ENCODE measurements at places on chromosomes 2 and 18.
A peak's percentile ranks its signal among the peaks of the same experiment; 100 is the strongest.

DNA sequence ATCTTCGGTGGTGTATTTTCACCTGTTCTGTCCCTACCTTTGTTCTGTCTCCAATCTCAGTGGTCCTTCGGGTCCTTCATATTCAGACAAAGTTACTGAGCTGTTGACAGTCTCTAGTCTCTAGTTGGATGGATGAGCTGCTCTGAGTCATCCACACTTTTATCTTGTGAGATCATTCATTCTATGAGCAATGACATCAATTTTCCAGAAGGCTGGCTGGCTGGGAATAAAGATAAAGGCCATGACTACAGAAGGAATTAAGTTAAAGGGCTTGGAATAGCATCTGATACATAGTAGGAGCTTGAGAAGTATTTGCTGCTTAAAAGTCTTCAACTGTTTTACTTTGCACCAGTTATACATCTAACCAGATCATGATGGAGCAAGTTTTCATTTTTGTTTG, 43.1 kb upstream of the SLC39A10 start:
- DNase-seq = peak; percentile 21

DNA sequence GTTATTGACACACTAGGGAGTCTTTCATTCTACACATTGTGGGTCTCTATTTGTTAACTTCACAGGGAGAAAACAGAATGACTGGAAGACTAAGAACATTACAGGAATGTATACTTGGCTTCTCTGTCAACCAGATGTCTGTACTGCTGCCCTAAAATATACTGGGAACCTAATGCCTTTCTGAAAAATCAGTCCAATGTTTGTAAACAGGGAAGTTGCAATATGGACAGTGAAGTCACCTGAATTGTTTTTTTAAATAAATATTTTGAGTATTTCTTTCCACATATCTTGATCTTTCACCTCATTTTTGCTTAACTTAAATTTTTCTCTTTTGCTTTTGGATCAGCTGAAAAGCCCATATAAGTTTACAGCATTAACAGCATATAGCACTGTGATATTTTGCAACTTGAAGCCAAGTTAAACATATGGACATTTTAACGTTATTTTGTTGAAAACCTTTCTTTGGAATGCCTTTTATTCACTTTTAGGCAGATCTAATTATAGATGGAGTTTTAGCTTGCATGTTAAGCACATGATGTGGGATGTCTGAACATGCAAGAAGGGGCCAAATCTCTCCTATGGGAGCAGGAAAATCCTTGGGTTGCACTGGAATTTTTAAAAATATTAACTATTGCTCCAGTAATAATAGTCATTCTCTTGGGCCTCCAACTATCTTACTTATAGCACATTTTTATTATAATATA, 137.7 kb upstream of the TWIST2 start:
- no peak for DNase-seq

DNA sequence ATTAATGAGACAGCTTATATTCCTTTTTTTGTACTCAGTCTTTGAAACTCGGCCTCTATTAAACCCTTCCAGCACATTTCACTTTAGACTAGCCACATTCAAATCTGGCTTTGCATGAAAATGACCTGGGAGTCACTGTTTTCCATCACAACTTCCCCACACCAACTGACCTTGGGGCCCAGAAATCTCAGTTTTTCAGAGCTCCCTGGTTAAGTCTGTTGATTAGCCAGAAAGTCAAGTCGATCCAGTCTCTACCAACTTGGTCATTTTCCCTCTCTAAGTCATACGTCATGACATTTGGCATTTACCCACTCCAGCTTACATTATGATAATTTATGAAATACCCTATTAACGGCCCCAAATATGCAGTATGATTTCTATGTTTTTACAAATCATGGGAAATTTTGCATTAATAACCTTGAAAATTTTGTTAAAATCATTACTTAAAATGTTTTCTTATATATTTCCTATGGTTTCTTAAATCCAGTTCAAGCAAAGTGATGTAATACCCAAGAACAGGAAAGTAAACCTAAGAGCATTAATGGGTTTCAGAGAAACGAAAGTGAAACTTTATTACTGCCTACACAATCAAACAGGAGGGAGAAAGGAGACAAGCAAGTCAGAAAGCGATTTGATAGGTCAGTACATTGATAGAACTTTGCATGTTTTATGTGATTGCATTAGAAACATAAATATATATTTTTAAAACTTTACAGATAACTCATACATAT, 77.1 kb downstream of the SPATS2L start:
- peak; percentile 67 for DNase-seq

DNA sequence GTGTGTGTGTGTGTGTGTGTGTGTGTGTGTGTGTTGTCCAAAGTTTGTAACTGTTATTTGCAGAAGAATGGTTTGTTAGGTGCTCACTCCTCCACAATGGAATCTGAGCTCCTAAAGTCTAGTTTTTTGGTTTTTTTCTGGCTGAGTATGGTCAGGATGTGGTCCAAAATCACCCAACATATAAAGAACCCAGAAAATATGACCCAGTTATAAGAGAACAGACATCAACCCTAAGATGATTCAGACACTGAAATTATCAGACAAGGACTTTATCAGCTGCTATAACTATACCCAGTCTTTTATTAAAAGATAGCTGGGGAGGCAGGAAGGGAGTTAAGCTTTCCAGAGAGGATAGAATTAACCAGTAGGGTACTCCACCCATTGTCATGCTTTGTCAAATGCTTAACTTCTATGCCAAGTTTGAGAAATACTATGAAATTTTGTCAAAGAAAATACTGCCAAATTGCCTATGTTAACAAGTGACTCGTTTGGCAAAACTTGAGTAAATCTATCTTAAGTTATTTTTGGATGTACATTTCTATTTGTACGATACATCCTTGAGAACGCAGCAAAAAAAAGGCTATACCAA, 57.5 kb downstream of the TANK start:
- no peak for DNase-seq

- no peak for DNase-seq
Measured at GRCh38 chr2:161159456-161160225, 587 bp upstream of the TANK start.

DNA sequence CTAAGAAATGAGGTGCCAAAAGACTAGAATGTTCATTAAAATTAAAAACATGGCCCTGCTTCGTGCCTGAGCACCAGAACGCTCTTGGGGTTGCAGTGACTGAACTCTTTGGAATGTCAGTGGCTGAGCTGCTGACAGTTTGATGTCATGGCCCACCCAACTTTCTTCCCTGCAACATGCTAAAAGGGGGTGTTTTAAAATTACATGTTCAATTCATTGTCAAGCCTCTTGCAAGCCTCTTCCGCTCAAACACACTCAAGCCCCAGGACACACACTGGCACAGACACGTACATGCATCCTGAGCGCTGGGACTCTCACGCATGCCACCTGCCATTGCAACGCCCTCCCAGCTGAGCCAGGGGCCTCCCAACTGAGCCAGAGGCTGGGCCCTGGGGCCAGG, 12.6 kb downstream of the RUFY4 start:
- DNase-seq = no peak

DNA sequence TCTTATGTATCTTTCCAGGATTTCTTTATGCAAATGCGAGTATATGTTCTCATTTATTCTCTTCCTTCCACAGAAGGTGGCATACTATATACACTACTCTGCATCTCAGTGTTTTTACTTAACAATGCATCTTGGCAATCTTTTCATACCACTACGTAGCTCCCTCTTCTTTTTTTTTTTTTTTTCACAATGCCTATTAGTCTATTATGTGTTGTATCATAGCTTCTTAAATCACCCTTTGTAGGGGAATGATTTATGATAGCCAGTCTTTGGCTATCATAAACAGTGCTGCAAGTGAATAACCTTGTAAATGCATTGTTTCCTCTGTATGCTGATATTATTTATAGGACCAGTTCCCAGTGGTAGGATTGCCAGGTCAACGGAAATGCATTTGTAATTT, 204.2 kb downstream of the BABAM2 start:
- DNase-seq = no peak

- DNase-seq = no peak
Measured at GRCh38 chr2:239587841-239588240, 187.0 kb upstream of the HDAC4 start.

- no peak for DNase-seq
Measured at GRCh38 chr2:41907771-41908207, 140.0 kb upstream of the PKDCC start.

DNA sequence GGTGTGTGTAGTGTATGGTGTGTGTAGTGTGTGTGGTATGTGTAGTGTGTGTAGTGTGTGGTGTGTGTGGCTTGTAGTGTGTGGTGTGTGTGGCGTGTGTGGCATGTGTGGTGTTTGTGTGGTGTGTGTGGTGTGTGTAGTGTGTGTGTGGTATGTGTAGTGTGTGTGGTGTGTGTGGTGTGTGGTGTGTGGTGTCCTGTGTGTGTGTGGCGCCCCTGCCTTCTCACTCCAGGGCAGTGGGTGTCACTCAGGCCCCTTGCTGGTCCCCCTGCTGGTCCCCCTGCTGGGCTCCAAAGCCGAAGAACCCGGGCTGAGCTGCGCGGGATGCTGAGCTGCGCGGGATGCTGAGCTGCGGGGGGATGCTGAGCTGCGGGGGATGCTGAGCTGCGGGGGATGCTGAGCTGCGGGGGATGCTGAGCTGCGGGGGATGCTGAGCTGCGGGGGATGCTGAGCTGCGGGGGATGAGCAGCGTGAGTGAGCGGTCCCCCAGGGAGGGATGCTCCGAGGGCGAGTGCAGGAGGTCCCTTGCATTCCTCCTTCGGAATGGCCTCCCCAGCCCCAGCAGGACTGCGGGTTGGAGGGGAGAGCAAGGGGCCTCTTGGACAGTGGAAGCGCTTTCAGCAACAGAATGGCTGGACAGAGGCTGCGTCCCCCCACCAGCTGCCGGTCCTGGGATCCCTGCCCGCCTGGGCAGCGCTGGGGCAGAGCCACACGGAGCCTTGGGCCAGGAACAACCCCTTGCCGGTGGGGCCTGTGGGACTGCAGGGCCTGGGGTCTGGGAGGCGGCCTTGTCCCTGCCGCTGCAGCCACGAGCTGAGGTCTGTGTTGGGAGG, 3.4 kb upstream of the RTP5 start:
- no peak for DNase-seq

DNA sequence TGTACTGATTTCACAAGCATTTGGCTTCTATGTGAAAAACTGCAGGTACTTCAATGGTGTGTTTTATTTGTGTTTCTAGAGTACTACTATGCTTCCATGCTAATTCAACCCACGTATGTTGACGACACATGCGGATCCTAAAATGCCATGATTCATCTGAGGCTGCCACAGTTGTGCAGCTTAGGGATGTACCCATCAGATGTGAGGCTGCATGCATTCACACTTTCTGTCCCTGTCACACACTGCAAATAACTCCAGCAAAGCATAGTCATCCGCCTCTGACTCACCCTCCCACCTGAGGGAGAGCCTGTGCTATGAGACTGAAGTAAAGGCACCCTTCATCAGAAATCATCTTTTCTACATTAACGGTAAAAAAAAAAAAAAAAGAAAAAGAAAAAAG, 22.1 kb upstream of the SERTAD2 start:
- DNase-seq = peak; percentile 40

- DNase-seq = no peak
Measured at GRCh38 chr2:241984271-241984655, 114.7 kb downstream of the RTP5 start.

DNA sequence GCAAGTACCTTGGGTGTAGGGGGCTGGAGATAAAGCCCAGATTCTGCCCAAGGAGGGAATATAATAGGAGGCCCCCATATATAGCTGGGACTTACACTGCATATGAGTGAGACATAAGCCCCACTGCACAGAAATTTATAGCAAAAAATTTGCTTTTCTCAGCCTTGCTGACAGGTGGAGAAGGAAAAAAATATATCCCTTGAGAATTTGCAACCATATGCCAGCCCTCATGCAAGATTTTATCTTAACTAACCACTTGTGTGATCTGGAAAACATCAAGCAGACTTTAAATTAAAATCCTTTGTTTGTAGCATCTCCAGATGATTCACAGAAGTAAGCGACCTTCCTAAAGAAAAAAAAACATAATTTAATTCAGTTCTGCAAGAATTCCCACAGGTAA, 288.2 kb downstream of the BCL2 start:
- DNase-seq = no peak

GRCh38 chr2:240131296-240131695, 4.8 kb downstream of the COPS9 start:
- no peak for DNase-seq

GRCh38 chr2:33213648-33214047, 262.8 kb upstream of the RASGRP3 start:
- no peak for DNase-seq

DNA sequence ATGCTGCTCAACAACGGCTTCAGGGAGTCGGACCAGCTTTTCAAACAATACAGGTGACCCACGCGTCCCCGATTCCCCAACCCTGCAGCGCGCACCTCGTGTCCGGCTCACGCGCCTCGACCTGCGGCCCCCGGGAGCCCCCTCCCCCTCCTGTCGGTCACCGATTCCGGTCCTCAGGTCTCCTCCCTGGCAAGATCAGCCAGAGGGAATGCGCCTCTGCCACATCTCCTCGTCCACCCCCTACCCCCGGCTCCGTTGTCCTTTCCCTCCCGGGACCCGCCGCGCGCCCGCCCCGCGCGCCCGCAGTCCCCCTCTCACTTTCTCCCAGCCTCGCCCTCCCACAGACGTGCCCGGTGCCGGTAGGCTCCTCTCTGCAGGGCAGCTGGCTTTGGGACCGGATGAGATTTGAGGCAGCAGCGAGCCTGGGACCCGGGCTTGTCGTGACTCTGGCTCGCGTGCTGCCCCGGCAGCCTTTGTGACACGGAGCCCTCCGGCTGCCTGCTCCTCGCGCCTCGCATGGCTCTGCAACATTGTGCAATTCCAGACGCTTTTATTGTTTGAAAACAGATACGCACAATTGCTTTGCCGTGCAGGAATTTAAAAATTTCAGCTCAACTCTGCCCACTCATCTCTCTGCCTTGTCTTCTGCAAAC, 558 bp downstream of the TTC39C start:
- peak; percentile 16 for DNase-seq

DNA sequence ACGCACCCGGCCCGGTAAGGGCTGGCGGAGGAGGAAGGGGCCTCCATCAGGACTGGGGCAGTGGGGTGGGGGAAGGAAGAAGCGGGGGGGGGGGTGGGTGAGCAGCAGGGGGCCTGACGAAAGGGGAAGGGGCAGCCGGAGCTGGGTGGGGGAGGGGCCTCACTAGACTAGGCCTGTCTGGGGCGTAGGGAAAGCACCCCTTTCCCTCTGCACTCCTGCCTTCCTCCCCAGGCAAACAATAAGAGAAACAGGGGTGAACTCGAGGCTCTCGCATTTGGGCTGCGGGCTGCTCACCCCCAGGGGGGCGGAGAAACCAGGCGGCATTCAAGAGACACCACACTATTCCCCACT, 82.7 kb upstream of the POMC start:
- no peak for DNase-seq

DNA sequence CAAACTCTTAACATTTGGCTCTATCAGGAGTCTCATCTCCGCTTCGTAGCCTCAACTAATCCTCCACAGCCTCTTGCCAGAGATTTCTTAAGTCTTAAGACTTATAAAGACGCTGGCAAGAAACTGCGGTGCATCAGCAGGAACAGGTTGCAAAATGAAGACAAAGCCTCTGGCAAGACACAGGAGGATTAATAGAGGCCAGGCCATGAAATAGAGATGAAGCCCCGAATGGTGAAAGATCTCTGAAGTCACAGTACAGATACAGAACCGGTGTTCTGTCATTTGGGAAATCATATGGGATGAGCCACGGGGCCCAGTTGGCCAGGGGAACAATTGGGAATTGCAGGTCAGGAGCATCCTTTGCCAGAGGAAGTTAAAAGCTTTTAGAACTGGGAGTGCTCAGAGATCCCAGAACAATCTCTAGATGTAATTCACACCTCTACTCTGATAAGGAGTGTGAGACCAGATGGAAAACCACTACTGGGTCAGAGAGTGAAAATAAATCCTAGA, 190.9 kb upstream of the FOSL2 start:
- DNase-seq = no peak
